ENCODE measurements at places on chromosomes 1 and 21.
A peak's percentile ranks its signal among the peaks of the same experiment; 100 is the strongest.

DNA sequence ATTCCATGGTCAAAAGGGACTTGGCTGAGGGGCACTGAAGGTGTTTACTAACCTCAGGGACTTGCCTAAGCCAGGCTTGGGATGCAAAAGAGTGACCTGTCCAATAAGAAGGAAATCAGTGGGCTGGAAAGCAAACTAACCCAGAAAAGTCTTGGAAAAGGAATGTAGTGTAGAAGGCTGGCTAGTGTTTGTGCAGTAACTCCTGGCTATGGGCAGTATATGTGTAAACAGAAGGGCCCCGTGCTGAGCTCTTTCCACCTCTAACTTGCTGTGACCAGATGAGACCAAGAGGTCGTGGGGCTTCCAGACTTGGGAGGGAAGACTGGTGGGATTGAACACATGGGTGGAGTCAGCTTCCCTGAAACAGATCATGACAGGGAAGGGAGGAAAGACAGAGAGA, 4.1 kb downstream of the MINDY1 start:
- DNase-seq: no peak

DNA sequence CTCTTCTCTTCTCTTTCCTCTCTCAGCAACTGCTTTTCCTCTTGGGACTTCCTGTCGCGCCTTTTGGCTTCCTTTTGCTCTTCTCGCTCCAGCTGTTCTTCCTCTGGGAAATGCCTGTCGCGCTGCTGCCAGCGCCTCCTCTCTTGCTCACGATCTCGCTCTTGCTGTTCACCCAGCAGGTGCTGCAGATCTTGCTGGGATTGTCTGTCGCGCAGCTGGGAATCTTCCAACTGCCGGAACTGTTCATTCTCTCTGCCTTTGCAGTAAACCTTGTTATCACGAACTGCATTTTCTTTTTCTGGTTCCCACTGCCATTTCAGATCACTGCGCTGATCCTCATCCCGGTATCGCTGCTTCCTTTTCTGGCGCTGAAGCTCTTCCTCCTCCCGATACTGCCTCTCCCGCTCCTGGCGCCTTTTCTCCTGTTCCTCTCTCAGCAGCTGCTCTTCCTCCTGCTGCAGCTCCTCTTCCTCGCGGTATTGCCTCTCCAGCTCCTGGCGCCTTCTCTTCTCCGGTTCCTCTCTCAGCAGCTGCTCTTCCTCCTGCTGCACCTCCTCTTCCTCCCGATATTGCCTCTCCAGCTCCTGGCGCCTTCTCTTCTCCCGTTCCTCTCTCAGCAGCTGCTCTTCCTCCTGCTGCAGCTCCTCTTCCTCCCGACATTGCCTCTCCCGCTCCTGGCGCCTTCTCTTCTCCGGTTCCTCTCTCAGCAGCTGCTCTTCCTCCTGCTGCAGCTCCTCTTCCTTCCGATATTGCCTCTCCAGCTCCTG, 5.8 kb downstream of the TCHH start:
- no peak for DNase-seq

GRCh38 chr1:16922466-16922865, 735 bp downstream of the CROCC start:
- DNase-seq: peak; percentile 52

DNA sequence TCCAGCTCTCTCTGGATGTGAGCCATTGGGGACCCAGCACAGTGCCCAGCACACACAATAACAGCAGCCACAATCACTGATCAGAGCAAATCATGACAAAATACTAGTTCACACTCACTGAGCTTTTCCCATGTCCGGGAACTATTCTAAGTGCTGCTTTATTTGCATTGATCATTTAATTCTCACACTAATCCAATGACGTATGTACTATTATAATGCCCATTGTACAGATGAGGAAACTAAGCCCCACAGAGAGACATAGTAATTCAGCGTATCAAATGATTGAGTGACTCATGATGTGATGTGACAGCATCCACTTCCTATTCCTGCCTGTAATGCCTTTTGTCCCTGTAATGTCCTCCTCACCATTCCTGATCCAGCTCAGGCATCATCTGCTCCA, 1.9 kb upstream of the S100A8 start:
- DNase-seq: no peak

- peak; percentile 62 for DNase-seq
Measured at GRCh38 chr1:111203681-111204200, 3.3 kb upstream of the DENND2D start.

- DNase-seq: no peak
Measured at GRCh38 chr1:2405588-2406295, 6.6 kb downstream of the PEX10 start.

DNA sequence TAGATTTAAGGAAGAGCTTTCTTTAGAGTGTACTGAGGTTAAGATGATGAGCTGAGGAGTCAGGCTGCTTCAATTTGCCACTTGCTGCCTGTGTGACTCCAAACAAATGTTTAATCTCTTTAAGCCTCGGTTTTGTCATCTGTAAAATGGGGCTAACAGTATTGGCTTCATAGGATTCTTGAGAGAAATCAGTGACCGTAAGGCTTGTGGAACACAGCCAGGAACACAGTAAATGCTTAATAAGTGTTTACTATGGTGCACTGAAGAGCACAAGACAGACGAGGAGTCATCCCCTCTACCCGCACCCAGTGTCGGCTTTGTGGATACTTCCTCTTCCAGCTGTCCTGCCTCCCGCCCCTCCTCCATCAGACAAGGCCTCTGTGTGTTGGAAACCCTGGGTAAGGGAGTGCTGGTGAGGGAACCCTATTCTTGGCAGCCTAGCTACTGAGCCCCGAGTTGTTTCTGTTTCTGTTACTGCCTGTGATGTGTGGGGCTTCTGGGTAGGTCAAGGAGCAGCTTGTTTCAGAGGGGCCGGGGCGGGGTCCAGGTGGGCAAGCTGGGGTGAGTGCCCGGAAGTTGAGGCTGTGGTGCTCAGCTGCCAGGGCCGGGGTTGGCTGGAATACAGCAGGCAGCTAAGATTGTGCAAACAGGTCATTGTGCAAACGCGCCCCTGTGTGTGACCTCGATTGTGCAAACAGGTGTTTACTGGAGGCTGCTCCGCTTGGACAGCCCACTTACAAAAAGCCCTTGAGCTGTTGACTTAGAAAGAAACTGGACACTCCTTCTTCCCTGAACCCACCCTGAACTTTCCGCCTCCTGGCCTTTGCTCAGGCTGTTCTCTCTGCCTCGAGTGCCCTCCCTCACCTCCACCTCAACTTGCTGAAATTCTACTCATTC, 4.0 kb upstream of the CSF3R start:
- DNase-seq: no peak

DNA sequence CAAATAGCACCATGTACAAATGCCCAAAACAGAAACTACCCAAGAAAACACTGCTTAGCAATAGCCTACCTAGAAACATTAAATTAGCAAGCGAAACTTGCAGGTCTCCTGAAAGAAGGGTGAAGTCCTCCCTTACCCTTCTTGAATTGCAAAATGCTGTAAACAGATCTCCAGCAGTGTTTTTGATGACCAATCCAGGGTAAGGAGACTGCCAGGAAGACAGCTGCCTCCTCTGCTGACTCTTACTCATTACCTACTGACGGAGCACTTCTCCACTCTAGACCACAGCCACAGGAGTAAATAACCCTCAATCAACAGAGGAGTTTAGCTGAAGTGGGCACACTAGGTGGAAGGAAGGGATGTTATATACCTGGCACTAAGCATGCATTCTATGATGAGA, 32.2 kb upstream of the GADD45A start:
- no peak for DNase-seq

- DNase-seq: no peak
Measured at GRCh38 chr1:7366286-7366954, 404.7 kb upstream of the VAMP3 start.

GRCh38 chr1:200970771-200971427, 52.6 kb downstream of the KIF21B start:
- DNase-seq: no peak

GRCh38 chr1:64122588-64122987, 80.8 kb upstream of the UBE2U start:
- DNase-seq: no peak

DNA sequence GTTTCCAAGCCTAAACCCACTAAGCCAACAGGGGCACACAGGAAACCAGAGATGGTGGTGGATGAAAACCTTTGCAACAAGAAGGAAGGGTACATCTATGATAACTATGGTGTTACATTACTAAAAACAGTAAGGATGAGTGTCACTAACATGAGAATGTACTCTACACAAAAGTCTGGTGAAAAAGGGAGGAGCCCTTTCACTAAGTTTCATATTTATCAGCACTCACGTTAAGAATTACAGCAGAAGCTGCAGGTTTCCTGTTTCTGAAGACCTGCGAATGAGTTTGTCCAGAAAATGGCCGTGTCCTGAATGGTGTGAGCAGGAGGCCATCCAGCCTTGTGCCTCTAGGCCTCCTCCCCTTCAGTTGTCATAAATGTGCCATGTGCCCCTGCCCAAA, 17.8 kb downstream of the ABCG1 start:
- DNase-seq: no peak

GRCh38 chr1:83509301-83509781, 489.6 kb downstream of the TTLL7 start:
- no peak for DNase-seq

GRCh38 chr1:100361511-100362089, 9.3 kb downstream of the CDC14A start:
- DNase-seq: no peak

- DNase-seq: no peak
Measured at GRCh38 chr1:11431941-11432507, 46.9 kb upstream of the DISP3 start.

- DNase-seq: no peak
Measured at GRCh38 chr1:67759066-67759465, 74.1 kb downstream of the GADD45A start.

- DNase-seq: no peak
Measured at GRCh38 chr1:8533907-8534306, 216.0 kb downstream of the SLC45A1 start.

GRCh38 chr1:27360159-27361043, 6.4 kb downstream of the MAP3K6 start:
- no peak for DNase-seq

GRCh38 chr1:54609301-54609921, 13.9 kb downstream of the FAM151A start:
- no peak for DNase-seq

DNA sequence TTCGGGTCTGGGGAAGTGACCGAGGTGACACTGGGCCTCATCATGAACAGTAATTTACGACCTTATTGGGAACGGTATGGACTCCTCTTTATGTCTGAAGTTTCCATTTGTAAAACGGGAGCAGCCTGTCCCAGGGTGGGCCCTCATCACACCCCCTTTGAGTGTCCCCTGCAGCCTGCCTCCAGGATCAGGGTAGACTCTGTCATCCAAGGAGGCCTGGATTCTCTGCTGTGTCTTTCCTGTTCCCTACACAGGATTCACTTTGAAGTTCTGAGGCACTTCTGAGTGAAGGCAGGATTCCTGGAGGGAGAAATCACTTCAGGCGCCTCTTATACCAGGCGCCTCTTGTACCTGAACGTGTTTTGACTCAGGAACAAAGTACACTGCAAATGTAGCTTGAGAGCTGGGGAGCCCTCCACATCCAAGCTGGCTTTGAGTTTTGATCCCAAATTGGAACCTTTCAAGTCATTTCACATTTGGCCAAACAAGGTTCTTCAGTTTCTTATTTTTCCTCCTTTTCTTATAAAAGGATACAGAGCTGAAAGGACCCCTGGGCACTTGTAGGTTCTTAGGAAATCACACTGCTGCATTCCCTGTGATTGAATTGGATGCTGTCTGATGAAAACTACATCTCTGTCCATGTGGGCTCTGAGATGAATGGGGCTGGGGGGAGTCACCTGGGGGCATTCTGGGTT, 106.0 kb downstream of the SUSD4 start:
- no peak for DNase-seq

DNA sequence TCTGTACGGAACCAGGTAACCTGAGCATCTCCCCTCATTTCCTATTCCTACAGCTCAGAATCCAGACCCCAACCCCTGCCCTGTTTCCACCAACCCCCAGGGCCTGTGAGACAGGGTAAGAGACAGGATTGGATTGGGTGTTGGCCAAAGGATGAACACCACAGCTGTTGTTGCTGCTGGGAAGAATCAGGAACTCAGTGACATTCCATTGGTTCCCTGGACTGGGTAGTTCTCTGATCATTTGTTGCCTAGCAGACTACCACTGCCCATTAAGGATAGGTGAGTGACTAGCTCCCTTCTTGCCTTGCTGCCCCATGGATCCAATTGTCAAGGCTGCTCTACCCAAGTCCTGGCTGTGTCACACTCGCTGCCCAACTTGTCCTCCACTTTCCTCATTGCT, 10.0 kb downstream of the NCSTN start:
- DNase-seq: no peak

DNA sequence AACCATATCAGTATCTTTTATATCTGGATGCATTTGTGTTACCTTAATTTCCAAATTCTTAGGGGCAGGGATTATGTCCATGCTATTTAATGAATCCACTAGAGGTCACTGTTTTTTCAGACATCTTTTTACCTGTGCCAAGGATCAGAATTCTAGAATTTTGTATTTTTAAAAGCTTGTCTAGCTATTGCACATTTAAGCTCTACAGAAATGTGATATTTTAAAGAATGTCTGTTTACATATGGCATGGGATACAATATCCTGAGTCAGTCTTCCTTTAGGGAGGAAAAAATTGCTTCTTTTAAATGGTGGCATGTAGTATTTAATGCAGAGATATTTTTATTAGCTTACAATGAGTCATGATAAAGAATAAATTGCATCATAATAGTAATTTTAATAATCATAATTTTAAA, 11.3 kb downstream of the RPAP2 start:
- peak; percentile 39 for DNase-seq

DNA sequence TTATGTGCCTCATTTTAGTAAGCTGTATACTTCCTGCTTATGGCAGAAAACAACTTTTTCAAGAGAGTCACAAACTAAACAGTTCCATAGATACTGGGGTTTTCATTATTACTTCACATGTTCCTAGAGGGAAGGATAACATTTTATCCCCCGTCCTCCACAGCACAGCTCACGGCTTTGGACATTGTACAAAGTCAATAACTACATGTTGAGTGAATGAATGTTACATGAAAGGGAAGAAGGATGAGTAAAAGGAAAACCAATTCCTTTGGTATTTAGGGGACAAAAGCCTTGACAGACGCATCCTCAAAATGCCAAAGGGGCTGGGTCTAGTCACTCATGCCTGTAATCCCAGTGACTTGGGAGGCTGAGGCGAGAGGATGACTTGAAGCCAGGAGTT, 14.8 kb downstream of the PI4KB start:
- DNase-seq: no peak

DNA sequence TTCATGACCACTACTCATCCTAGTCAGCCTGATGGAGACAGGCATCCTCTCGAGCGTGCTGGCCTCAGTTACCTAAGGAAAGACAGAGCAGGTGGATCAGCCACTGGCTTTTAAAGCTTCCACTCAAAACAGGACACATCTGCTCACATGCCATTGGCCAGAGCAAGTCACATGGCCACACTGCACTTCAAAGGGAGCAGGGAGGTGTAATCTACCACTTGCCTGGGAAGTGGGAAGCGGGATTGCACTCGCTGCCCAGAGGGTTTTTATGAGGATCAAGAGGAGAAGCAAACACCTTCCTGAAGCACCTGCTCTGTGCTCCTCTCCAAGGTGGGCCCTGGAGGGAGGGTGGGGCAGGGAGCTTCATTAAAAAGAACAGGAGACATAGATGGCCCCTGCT, 108.0 kb downstream of the TAS1R2 start:
- no peak for DNase-seq

All from SK-N-SH (cell line).